ENCODE measurements at places on chromosomes 1 and 21.

- no peak for DNase-seq
Observed at GRCh38 chr1:230834292-230834691, 34.0 kb downstream of the C1orf198 start.

GRCh38 chr1:226123591-226124471, 61.3 kb downstream of the H3-3A start:
- DNase-seq: no peak

- DNase-seq: no peak
Observed at GRCh38 chr21:17925899-17926298, 106.7 kb upstream of the C21orf91 start.

GRCh38 chr21:46155514-46156377, at the start of gene FTCD:
Gene FTCD, minus strand, starts transcription at chr21:46155579. Its CDS starts 56 bp downstream, at chr21:46155523.
- no peak for DNase-seq

DNA sequence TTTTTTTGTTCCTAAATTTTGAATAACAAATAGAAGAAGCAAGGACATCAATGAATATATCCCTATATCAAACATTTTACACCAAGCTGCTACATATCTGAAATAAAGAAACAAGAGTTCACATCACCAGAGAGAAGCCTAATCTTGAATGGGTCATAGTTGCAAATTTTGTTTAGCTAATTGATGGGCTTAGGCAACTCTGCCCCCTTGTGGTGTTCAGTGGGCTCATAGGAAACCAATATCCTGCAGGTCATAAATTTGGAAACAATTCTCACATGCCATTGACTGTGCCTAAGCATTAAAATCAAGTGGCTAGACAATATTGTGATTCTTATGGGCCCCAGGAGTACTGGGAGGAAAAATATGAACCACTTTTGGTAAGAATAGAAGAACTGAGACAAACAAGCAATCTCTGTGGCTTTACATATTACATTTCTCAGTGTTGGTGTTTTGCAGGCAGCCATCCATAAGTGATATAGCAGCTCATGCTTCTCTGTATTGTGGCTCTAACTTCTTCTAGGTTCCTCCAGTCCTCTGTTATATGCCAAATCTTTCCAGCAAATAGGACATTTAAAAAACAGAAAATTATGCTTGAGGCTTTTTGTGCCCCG, 1262.8 kb upstream of the PRMT6 start:
- DNase-seq: no peak

DNA sequence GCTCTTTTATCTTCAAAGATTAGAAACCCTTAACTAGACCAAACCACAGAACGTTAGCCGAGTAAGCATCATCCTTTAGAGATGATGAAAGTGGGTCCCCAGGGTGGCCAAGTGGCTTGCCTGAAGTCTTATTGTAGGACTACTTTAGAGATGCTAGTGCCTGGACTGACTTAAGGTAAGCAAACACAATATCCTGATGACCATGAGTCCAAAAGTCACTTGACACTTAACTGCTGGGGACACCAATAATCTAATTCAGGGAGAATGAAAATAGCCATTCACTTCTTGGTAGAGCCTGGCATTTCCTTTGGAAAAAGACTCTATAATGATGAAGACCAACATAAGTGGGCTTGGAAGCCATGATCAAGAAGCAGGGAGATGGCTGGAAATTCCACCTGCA, 225.3 kb upstream of the IRF2BP2 start:
- no peak for DNase-seq

- DNase-seq: no peak
Observed at GRCh38 chr1:230800891-230801840, 54.0 kb downstream of the CAPN9 start.

GRCh38 chr1:35557118-35557610, at the start of gene KIAA0319L:
Gene KIAA0319L, minus strand, starts transcription at chr1:35557403. Its CDS starts 2,912 bp downstream, at chr1:35554491.
- DNase-seq: no peak

- no peak for DNase-seq
Observed at GRCh38 chr21:45480701-45481500, 61.3 kb downstream of the SLC19A1 start.

GRCh38 chr1:30758785-30759380, 1.3 kb upstream of the LAPTM5 start:
- DNase-seq: no peak

DNA sequence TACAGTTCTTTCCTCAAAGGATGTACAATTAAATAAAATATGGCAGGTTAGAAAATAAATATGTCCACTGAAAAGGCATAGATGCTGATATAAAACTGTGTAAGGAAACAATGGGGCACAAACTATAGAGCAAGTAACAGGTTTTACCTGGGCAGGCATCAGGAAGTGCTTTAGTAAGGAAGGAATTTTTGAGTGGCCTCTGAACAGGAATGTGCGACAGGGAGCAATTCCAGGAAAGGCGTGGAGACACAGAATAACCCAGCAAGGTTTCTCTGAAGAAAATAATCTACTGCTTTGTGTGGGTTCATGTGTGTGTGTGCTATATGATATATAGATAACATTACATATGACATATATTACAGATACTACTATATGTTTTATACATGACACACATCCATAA, 128.4 kb downstream of the RGS21 start:
- DNase-seq: no peak

DNA sequence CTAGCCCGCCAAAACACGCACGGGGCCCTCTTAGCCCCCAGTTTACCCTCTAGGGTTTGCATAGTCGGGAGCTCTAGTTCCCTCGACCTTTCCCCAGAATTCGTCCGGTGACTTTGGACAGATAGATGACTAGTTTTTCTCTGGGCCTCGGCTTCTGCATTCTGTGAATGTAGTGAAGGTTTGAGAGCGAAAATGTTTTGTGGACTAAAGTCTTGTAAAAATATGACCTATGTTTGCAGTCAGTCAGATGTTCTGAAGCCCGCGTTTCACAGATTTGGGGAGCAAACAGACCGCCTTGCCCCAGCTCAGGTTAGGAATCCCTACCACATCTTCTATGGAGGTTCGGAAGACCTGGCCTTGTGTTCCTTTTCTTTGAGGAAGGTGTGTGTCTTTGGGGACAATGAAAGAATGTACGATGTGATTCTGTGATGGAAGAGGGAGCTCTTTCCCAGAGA, 401 bp downstream of the UQCRH start:
- no peak for DNase-seq

DNA sequence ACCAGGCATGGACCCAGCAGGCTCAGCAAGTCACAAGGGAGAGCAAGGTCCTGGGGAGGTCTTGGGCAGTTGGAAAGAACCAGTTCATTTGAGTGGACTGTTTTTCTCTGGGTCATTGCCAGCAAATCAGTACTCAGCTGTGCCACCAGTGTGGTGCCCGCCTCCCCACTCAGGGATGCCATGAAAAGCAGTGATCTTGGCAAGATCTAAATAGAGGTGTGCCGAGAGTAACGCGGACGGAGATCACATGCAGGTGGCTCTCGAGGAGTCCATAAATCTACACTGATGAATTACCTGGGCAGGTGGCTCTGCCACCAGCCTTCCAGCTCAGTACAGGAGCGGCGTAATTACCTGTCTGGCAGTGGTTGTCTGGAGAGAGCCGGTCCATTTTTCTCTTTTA, 642.2 kb downstream of the PTPRU start:
- no peak for DNase-seq

All from stimulated activated CD8-positive, alpha-beta memory T cell treated with anti-CD3 and anti-CD28 coated beads, Interleukin-2, amount 100 ng/mL, for 1 hour (primary cell).